ENCODE measurements at places on chromosomes 11 and 22. TPM values are rescaled to one million over a fixed set of nuclear protein-coding genes. Genes with fewer than 3 reads are reported as not detected.

DNA sequence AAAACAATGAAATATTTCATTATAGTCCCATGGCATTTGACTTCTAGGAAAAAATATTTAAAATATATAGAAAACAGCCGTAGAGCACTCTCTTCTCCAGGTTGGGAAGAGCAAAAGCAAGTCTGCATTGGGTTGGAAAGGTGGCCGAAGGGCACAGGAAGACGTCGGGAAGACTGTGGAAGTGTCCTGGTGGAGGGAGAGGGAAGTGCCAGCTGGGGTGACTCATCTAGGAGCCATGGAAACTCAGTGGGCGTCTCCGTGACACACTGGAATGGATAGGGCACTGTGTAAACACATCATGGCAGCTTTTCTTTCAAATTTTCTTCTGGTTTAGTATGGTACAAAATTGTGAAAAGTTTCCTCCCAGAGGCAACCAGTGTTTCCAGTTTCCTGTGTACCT is 12.7 kb downstream of the GTPBP1 start:
- H3K4me3 ChIP-seq, result no peak overlapping the region
- no peaks in the 10 kb centered on the region for H3K27me3 ChIP-seq
- H3K4me1 ChIP-seq, result peaks cover 10% of the 10 kb centered on the region
- H3K27ac ChIP-seq, result peak overlapping the region; percentile 28

DNA sequence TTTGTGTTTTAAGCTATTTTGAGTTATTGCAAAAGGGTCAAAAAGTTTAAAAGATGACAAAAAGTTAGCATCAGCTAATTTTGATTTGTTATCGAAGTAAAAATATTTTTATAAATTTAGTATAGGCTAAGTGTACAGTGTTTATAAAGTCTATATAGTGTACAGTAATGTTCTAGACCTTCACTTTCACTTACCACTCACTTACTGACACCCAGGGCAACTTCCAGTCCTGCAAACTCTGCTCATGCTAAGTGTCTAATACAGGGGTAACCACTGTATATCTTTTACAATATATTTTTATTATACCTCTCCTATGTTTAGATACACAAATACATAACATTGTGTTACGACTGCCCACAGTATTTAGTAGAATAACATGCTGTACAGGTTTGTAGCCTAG is 59.7 kb downstream of the PDGFD start:
- H3K4me3 ChIP-seq, result no peak overlapping the region
- no peaks in the 10 kb centered on the region for H3K27me3 ChIP-seq
- no peak for DNase-seq
- H3K36me3 ChIP-seq, result no peaks in the 10 kb centered on the region

DNA sequence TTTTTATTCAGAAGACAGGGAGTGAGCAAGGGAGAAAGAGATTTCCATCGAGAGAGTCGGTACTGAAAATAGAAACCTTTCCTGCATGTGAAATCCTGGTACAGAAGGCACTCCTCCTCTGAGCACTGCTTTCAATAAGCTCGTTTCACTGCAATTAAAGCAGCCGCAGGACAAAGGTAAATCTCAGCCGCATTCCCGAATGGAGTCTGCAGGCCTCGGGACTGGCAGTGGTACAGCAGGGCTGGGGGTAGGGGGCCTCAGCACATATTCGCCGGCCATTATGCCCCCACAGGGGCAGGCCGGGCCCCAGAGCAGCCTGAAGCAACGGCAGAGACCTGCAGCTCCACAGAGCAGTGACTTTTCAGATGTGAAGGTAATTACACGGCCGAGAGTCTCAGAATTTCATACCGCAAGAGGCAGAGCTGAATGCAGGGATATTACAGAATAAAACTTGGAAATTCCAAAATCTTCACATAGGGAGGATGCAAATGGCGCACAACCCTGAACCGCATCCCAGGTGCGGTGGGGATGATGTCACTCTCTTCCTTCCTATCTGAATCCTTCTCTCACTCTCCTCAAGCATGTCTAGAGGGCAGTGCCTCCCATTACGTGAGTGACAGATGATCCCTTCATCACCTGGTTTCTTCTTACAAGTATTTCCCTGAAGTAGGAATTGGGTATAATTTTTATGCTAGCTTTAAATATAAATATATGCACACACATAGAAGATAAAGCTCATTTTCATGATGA is 622.1 kb downstream of the OPCML start:
- H3K4me3 ChIP-seq, result no peak overlapping the region
- H3K27me3 ChIP-seq, result no peaks in the 10 kb centered on the region
- H3K36me3 ChIP-seq, result no peaks in the 10 kb centered on the region

- no peak for DNase-seq
- peaks cover 8% of the 10 kb centered on the region for H3K36me3 ChIP-seq
- H3K4me1 ChIP-seq, result peaks cover 15% of the 10 kb centered on the region
Measured at GRCh38 chr22:30357236-30357570, 396 bp downstream of the CCDC157 start.

- no peak for DNase-seq
- no peaks in the 10 kb centered on the region for H3K36me3 ChIP-seq
- no peak overlapping the region for H3K4me3 ChIP-seq
- no peak overlapping the region for H3K27ac ChIP-seq
Measured at GRCh38 chr11:95605271-95605940, 184.2 kb downstream of the FAM76B start.

- H3K36me3 ChIP-seq, result no peaks in the 10 kb centered on the region
- no peaks in the 10 kb centered on the region for H3K4me1 ChIP-seq
- no peak overlapping the region for H3K27ac ChIP-seq
Measured at GRCh38 chr11:121422675-121423074, 29.4 kb upstream of the SORL1 start.

DNA sequence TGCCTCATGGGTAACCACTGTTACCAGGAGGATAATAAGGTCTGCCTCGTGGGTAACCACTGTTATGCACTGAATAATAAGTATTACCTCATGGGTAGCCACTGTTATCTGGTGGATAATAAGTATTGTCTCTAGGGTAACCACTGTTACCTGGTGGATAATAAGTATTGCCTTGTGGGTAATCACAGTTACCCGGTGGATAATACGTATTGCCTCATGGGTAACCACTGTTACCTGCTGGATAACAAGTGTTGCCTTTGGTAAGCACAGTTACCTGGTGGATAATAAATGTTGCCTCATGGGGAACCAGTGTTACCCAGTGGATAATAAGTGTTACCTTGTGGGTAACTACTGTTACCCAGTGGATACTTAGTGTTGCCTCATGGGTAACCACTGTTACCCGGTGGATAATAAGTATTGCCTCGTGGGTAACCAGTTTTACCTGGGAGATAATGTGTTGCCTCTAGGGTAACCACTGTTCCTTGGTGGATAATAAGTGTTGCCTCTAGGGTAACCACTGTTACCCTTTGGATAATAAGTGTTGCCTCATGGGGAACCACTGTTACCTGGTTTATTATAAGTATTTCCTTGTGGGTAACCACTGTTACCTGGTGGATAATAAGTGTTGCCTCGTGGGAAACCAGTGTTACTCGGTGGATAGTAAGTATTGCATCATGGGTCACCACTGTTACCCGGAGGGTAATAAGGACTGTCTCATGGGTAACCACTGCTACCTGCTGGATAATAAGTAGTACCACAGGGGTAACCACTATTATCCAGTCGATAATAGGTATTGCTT is 10.6 kb upstream of the NXPE4 start:
- H3K36me3 ChIP-seq, result no peaks in the 10 kb centered on the region
- DNase-seq, result no peak
- no peak overlapping the region for H3K4me3 ChIP-seq
- no peaks in the 10 kb centered on the region for H3K27me3 ChIP-seq

GRCh38 chr11:117676501-117676900 is 120.5 kb downstream of the DSCAML1 start:
- no peak overlapping the region for H3K4me3 ChIP-seq
- DNase-seq, result no peak
- H3K27me3 ChIP-seq, result no peaks in the 10 kb centered on the region

GRCh38 chr11:72657411-72658100 is 16.7 kb downstream of the PDE2A start:
- no peak for DNase-seq
- no peaks in the 10 kb centered on the region for H3K36me3 ChIP-seq
- peaks cover 7% of the 10 kb centered on the region for H3K27me3 ChIP-seq
- no peaks in the 10 kb centered on the region for H3K4me1 ChIP-seq

GRCh38 chr11:19405966-19406365 is 165.2 kb upstream of the E2F8 start:
- no peaks in the 10 kb centered on the region for H3K36me3 ChIP-seq
- H3K27ac ChIP-seq, result no peak overlapping the region
- no peak overlapping the region for H3K4me3 ChIP-seq
- no peak for DNase-seq

The NEFH gene
- polyA plus RNA-seq, result 0.59 TPM

DNA sequence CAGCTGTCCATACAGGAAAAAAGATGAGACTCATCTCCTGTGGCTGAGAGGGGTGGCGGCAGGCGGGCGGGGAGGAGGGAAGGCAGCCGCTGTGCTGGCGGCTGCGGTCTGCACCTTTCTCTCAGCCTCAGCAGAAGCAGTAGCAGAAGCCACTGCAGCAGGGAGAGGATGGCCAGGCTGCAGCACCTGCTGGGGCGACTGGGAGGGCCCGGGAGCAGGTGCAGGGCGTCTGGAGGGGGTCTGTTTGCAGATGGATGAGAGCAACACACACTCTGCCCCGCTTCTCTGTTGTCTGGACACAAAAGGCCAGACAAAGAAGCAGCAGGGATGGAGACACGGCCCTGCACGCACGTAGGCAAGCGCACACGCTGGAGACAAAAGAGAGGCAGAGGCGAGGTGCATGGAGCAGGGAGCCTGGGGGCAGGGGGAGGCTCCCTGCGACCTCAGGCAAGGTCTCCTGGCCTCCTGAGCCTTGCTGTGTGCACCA is 9.3 kb upstream of the MIAT start:
- peaks cover 29% of the 10 kb centered on the region for H3K27me3 ChIP-seq
- no peaks in the 10 kb centered on the region for H3K36me3 ChIP-seq
- H3K27ac ChIP-seq, result no peak overlapping the region
- H3K4me1 ChIP-seq, result peaks cover 5% of the 10 kb centered on the region

DNA sequence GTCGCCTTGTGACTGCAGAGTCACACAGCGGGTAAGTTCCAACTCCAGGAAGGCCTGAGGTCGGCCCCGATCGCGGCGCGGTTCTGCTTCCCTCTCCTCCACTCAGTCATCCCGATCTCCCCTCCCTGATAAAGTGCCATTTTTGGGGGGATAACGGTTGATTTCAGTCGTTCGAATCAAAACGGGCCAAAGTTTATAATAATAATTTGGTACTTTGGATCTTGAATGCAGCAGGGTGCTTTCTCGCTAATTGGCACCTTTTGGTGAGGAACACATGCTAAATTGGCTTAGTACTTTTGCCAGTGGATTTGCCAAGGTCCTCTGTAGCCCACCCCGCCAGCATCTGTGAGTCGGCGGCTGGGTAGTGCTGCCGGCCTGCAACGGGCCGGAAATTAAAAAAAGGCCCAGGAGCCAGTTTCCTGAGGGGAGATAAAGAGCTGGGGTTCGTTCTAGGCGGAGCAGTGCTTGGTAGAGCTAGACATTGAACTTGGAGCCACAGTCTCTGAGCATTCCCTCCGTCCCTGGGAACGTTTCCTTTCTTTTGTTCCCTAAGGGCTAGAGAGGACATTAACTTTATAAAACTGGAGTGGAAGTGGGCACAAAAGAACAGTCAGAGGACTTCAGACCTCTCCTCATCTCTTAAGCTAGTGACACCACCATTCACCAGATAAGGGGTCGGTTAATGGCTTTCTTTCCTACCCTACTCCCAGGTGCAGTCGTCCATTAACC is 997 bp downstream of the UBE2L3 start:
- peaks cover 22% of the 10 kb centered on the region for H3K4me1 ChIP-seq
- peak overlapping the region; percentile 83 for H3K27ac ChIP-seq
- no peaks in the 10 kb centered on the region for H3K27me3 ChIP-seq
- DNase-seq, result peak; percentile 57
- H3K36me3 ChIP-seq, result no peaks in the 10 kb centered on the region

- peaks cover 2% of the 10 kb centered on the region for H3K27me3 ChIP-seq
- no peaks in the 10 kb centered on the region for H3K4me1 ChIP-seq
- H3K27ac ChIP-seq, result no peak overlapping the region
- no peak overlapping the region for H3K4me3 ChIP-seq
- no peaks in the 10 kb centered on the region for H3K36me3 ChIP-seq
- no peak for DNase-seq
Measured at GRCh38 chr22:39746600-39747262, 146.8 kb downstream of the ENTHD1 start.

DNA sequence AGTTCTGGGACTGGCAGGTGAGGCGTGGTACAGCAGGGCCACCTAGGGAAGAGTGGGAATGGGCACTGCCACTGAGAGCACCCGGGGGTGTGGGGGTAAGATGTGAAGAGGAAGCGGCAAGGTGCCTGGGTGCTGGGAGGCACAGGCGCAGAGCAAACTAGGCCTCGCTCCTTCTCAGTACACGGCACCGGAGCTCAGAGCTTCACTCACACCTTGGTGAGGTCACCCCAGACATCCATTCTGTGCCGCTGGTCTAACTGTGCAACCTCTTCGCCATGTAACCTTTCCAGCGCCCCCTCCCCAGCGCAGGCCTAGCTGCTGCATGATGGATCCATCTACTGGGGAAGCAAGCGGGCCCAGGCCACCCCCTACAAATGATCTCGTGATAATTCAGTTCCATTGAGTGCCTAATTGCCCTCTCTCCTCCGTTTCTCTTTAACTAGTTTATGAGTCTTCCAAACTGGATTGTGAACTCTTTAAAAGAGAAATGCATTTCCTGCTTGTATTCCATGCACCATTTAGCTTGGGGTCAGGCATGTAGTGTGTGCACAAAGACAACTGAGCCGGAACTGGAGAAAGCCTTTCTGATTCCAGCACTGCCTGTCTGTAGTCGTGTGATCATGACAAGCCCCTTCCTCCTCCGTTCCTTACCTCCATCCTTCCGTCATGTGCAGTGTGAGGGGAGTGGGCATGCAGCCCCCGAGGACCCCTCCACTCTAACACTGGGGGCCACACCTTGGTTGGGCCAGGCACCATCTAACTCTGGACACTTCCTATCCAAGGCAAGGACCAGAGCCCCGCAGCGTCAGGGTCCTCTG is 1475.2 kb downstream of the TBC1D22A start:
- H3K27ac ChIP-seq, result no peak overlapping the region
- no peak for DNase-seq
- H3K36me3 ChIP-seq, result no peaks in the 10 kb centered on the region
- no peaks in the 10 kb centered on the region for H3K27me3 ChIP-seq

The BDNF gene
- polyA plus RNA-seq, result 3.2 TPM

GRCh38 chr11:55914482-55914881 is at the start of gene OR5W2:
OR5W2 (minus strand) TSS chr11:55914582; CDS start chr11:55914582, 0 bp downstream.
- H3K4me3 ChIP-seq, result no peak within 1 kb of the TSS
- no peak for DNase-seq
- H3K27me3 ChIP-seq, result no peaks in the 10 kb centered on the region
- H3K27ac ChIP-seq, result no peak within 1 kb of the TSS
- no peaks in the 10 kb centered on the region for H3K36me3 ChIP-seq

- no peaks in the 10 kb centered on the region for H3K27me3 ChIP-seq
- no peak for DNase-seq
- H3K4me3 ChIP-seq, result no peak overlapping the region
- no peaks in the 10 kb centered on the region for H3K4me1 ChIP-seq
- H3K36me3 ChIP-seq, result no peaks in the 10 kb centered on the region
Measured at GRCh38 chr11:79675081-79675480, 234.3 kb upstream of the TENM4 start.

The KCTD21 gene
- 11.9 TPM for polyA plus RNA-seq

Measured in endothelial cell of umbilical vein (primary cell).